Iris pigment epithelial cell (primary cell): ENCODE measurements at places on chromosomes 13 and 19.

- DNase-seq = peak; percentile 67
These were observed 1.1 kb downstream of the METTL21C start for GRCh38 chr13:102693776-102694175.

DNA sequence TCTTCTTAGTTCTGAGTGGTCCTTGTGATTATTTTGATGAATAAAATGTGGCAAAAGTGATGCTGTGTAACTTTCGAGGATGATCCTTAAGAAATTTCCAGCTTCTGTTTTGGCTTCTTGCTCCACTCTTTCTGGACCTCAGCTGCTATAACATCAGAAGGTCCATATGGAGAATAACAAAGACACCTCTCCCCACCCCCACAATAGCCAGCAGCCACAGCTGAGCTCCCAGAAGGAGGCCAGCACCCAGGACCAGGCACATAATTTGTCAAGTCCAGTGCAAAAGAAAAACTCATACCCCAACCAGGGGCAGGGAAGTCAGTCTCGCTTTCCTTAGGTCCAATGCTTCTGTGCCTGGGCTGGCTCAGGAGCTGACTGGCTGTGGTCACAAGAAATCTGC, 357.6 kb downstream of the RFC3 start:
- no peak for DNase-seq

- DNase-seq = peak; percentile 53
These were observed 2.3 kb upstream of the ZNRF4 start for GRCh38 chr19:5452594-5453565.

DNA sequence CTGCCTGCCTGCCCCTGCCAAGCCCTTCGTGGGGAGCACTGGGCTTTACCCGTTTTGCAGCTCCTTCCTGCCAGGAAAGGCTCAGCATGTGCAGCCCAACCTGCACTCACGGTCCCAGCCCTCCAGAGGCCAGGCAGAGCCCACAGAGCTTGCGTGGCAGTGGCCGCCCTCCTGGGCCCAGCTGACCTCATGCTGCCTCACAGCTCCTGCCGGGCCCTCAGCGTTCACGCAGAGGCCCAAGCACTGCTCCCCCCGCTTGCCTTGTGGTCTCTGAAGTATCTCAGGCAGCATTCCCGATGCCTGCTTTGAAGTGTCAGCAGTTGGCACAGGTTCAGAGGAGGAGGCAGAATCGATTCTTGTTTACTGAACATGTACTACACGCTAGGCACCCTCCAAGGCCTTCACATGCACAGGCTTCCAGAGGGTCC, 32.5 kb downstream of the CAPN12 start:
- peak; percentile 91 for DNase-seq

DNA sequence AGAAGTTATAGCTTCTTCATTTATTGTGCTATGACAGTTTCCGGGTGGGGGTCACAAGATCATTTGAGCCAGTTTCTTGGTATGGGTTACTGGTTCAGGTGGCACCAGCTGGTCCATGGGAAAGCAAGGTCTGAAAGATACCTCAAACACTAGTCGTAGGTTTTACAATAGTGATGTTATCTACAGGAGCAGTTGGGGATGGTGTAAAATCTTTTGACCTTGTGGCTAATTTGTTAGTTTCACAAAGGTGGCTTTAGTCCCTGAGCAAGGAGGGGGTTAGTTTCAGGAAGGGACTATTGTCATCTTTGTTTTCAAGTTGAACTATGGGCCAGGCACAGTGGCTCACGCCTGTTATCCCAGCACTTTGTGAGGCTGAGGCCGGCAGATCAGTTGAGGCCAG, 24.6 kb downstream of the CHST8 start:
- no peak for DNase-seq

DNA sequence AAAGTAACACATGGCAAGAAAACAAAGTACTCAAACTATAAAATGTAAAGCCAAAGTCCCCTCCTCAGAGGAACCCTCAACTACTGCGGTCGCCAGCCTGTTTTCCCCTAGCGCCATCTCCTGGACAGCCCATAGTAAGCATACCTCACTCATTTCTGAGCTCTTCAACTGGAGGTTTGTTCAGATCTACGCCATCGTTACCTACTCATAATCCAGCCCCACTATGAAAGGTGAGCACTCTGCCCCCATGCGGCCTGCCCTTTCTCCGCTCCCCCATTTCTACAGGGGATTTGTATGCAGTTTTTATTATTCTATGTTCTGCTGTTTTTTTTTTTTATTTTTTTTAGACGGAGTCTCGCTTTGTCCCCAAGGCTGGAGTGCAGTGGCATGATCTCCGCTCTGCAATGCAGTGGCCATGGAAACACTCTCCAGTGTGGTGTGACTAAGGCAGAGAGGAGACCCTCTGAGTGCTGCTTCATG, 26.2 kb downstream of the OPA3 start:
- peak; percentile 50 for DNase-seq

- DNase-seq = no peak
These were observed 2.5 kb upstream of the ISYNA1 start for GRCh38 chr19:18440415-18440877.

DNA sequence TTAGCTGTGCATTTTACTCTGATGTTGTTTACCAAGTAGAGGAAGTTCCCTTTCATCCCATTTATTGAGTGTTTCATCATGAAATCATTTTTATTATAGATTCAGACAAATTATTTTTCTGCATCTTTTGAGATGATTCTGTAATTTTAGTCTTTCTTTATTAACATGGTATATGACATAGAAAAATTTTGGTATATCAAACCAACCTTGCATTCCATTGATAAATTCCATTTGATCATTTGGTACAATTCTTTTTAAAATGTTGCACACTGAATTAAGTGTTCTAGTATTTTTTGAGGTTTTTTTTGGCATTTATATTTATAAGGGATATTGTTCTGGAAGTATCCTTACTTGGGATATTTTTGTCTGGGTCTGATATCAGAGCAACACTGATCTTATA, 308.4 kb downstream of the DLEU7 start:
- no peak for DNase-seq

DNA sequence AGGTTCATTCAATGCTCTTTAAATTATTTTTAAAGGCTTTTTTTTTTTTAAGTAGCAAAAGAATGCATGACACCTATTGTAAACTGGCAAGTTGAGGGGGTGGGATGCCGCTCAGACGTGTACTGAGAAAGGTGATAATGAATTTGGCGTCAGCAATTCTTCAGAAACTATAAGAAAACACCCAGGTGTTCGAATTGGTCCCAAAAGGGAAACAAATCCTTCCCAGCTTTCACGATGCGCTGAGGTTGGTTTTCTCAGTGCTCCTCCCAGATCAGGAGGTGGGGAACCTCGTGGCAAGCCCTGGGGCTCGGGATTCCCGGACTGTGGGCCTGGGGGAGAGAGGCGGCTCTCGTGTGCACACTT, 543 bp upstream of the FAM124A start:
- DNase-seq = peak; percentile 11

GRCh38 chr13:85132986-85133385, 666.2 kb downstream of the SLITRK6 start:
- DNase-seq = no peak

DNA sequence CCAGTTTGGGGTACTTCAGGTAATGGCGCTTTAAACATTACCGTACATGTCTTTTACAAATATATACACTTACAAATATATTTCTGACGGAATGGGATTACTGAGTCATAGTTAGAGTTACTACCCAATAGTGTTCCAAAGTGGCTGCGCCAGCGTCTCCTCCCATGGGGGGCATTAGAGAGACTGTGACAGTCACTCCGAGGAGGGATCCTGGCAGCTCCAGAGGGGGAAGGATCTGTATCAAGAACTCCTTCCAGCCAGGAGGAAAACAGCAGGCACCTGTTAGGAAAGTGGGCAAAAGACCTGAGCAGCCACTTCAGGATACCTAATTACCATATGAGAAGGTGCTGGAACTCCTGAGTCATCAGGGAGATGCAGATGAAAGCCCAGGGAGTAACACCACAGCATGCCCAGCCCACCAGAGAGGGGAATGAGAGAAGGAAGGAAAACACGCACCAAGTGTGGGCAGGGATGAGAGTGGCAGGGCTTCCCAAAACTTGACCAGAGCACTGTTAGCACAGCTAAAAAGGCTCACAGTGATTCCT, 52.9 kb downstream of the SLC7A9 start:
- no peak for DNase-seq

DNA sequence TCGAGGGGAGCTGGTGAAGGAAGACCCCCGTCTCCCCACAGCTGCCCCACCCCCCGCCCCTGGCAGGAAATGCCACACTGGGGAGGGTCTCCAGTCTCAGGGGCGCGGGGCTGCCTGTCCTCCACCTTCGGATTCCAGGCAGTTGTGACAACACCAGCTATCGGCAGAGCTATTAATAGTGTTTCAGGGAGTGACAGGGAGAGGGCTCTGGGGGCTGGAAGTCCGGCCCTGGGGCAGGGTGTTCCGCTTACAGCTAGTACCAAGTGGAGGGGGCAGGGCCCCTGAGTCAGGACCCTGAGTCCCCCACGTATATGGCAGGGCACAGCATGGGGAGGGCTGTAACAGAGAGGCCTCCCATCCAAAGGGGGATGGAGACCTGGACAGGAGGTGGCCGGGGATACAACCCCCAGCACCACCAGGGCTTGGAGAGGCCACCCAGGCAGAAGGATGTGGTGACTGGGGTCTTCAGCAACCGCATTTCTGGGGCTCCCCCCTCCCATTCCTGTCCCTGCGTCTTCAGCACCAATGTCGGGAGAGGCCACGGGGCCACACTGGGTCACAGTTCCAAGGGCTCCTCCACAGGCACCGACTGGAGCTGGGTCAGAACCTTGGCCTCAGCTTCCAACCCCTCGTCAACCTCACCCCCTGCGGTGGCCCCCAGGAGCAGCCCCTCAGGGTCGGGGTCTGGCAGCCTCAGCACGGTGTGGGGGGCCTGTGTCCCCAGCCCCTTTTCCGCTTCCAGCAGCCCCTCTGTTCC, 3.9 kb downstream of the SIX5 start:
- no peak for DNase-seq

DNA sequence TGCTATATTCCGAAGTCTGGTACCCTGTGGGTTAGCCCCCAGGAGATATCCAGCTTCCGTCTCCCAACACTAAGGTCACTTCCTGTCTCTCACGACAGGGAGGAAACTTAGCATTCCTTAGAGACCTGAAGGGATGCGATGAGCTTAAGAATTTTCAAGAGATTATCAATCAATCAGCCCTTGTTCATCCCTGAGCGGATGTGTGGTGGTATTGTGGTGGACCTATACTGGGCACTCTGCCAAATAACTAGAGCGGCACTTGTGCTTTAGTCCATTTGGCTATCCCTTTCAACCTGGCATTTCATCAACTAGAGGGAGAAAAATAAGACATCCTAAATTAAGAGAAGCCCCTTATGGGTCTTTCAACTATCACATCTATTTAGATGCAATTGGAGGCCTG, 30.9 kb upstream of the ZNF562 start:
- no peak for DNase-seq

DNA sequence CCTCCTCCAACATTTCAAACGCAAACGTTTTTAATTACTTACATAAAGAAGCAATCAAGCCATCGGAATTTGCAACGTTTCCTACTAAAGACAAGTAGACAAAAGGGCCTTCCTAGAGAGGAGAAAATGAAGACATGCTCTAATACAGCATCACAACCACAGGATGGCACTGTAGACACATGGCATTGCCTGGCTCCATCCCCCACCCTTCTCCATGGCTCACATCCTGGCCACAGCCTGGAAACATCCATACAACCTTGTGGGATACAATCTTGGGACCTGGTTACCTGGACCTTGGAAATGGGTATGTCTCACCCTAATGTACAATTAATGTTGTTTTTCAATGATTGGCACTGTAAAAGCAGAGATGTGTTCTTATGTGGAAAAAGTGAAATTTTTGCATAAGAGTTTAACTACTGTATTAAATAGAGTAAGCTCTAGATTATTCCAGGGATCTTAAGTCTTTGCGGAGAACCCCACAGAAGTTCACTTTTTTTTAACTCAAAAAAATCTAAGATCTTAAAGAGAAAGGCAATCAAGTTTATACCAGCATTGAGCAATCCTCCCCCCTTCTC, 21.5 kb downstream of the EBPL start:
- peak; percentile 62 for DNase-seq

GRCh38 chr13:91574766-91575165, 176.3 kb downstream of the GPC5 start:
- DNase-seq = peak; percentile 25

- DNase-seq = no peak
These were observed 2.0 kb upstream of the GRK1 start for GRCh38 chr13:113664751-113665596.

DNA sequence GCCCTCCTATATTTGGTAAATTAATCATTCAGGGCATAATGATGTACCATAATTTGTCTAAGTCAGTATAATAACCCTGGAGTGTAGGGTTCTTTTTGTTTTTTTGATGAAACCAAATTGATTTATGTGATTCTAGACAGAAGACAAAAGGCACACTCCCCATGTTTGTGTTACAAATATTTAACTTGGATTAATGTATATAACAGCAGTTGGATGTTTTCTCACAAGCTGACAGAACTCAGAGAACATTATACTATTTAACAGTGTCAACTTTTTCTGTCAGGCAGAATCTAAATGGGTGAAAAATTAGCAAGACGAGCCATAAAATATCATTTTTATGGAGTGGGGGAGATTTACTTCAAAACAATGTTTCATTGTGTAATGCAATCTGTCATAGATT, 15.2 kb downstream of the CBY2 start:
- DNase-seq = no peak

- no peak for DNase-seq
These were observed 23.5 kb downstream of the CEACAM16 start for GRCh38 chr19:44722131-44723121.

GRCh38 chr13:99982731-99983498, 1.3 kb downstream of the ZIC2 start:
- no peak for DNase-seq

DNA sequence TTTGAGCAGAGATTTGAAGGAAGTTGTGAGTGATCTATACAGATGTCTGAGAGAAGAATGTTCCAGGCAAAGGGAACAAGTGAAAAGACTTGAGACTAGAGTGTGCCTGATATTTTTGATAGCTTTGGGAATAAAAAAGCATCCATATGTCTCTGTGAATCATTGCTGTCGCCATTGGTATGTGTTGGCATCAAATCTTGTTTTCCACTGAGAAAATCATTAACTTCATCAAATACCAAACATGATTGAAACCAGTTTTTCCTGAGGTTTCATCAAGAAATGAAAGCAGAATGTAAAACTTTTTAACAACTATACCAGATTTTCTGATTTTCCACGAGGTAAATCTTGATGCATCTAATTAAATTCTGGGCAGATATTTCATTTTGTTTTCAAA, 862.6 kb downstream of the DIAPH3 start:
- no peak for DNase-seq

DNA sequence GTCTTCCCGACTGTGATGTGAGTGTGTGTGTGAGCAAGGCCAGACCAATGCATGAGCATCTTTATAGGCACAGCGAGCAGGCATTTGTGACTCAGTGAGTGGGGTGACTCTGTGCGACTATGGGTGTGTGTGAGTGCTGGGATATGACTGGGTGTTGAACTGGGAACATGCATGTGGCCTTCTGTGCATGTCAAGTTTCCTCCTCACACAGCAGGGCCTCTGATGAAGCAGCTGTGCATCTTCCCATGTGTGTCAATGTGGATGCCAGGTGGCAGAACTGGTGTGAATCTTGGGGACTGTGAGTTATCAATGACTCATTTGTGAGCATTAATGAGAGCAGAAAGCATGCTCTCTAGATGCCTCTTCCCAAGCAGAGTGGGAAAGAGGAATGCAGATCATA, 12.1 kb upstream of the LGALS14 start:
- no peak for DNase-seq
